ENCODE measurements at places on chromosomes 3 and 15.

- DNase-seq, result no peak
These were observed 195.5 kb upstream of the TMC3 start for GRCh38 chr15:81569286-81570080.

DNA sequence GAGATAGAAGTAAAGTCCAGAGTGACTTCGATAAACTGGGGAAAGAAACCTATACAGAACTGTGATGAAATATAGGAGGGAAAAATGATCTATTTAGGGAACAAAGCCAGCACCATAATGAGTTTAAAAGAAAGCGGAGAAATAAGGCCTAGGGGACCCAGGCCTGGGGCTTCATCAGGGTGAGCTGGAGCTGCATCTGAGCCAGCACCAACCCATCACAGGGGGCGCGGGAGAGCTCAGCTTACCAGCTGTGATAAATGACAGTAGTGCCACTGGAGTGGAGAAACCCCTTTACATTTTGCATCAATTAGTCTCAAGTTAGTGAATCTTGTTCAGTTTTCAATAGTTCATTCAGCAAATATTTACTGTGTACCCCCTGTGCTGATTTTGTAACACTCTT, 21.3 kb downstream of the PODXL2 start:
- DNase-seq, result no peak

DNA sequence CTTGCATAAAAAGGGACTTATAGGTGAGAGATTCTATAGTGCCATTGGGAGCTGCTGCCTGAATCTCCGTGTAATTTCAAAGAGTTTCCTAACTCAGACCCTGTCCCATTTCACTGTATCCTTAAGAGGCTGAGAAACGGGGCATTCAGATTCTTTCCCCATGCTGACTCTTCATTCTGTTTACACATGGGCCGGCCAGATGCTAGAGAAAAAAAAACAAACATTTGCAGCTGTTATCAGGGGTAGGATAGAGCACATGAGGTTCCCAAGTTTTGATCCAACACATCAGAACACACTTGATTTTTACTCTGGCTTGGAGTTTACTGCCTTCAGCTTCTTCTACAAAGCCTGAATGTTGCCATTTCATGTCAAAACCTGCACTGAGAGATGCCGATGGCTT, 215.9 kb upstream of the TPRG1 start:
- DNase-seq, result no peak

DNA sequence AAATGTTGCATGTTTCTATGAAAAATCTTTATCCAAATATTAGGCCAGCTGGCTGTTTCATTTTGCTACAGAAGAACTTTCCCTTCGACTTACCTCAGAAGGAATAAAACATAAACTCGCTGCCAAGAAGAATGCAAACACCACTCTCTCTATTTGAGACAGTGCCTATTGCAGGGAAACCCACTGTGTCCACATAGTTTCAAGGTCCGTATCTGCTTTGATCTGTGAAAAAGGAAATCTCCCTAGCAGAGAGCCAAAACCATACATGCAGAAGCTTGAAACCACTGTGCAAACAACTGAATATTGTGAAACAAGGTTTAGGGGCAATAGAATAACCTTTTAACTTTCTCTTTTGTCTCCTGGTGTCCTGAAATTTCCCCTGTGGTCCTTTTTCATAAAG, 35.0 kb upstream of the CAPN7 start:
- no peak for DNase-seq

GRCh38 chr3:11548721-11549131, 95.0 kb downstream of the VGLL4 start:
- DNase-seq, result no peak

GRCh38 chr3:2090095-2090911, 8.4 kb upstream of the CNTN4 start:
- DNase-seq, result no peak

DNA sequence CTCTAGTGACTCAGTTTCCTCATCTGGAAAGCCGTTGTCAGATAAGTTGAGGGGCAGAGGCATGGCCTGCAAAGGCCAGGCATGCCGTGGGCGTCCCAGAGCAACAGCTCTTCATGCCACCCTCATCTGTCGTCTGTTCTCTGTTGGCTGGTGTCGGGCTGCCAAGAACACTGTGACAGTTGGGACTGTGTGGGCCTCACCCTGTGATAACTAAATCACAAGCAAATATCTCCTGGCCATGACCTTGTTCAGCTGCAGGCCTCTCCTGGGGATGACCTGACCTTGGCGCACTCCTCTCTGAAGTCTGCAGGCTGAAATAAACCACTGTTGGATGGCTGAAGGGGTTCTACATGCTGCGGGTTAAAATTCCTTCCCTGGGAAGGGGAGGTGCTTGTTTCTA, 145.9 kb downstream of the SHQ1 start:
- DNase-seq, result no peak

GRCh38 chr15:91909574-91909973, 56.1 kb downstream of the SLCO3A1 start:
- DNase-seq, result no peak

Data from hematopoietic multipotent progenitor cell (in vitro differentiated cells).